CD4-positive, alpha-beta T cell treated with Interleukin-4 for 1 hour (primary cell): ENCODE measurements at places on chromosomes 4 and X.

GRCh38 chr4:123401271-123402120 lies 4.9 kb downstream of the SPRY1 start:
- no peak for DNase-seq

GRCh38 chrX:130916636-130917422 lies 13.8 kb upstream of the ENOX2 start:
- peak; percentile 52 for DNase-seq

- DNase-seq, result no peak
Measured at GRCh38 chr4:140271553-140271952, 101.9 kb upstream of the SCOC start.

DNA sequence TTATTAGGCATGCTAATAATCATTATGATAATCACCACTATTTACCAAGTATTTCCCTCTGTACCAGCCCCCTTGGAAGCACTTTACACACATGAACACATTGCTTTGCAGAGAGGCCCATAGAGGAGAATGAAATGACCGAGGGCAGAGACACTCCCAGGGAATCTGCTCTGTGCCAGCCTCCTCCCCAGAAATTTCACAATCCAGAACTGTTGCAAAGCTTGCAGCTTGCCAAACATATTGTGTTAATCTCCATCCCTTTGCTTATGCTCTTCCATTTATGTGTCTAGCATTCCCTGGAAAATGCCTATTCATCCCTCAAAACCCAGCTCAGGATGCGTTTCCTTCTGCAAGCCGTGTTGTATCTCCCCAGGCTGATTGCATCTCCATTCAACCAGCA lies 37.8 kb downstream of the CYTL1 start:
- DNase-seq, result no peak

GRCh38 chr4:165359506-165359905 lies 19.3 kb upstream of the CPE start:
- no peak for DNase-seq
